Stimulated activated CD4-positive, alpha-beta T cell treated with anti-CD3 and anti-CD28 coated beads, TNF-alpha, amount 100 ng/mL, for 24 hours (primary cell): ENCODE measurements at places on chromosomes 2 and 18.

DNA sequence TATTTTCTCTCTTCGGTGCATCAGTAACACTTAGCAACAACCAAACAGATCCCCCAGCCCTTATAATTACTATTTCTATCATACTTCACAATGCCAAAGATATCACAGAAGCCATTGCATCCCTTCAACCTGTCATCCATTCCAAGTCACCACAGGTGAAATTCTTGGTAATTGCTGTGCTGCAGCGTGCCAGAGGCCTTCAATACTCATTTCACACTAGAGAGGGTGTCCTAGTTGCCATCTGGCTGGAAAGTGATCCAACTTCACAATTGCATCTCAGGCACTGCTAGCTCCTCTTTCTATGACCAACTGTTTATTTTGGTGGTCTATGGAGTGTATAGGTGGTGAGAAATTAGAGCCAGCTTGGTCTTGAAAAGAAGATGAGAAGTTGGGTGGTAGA, 131.2 kb downstream of the NUP35 start:
- no peak for DNase-seq

GRCh38 chr2:45651415-45652089, at the start of gene PRKCE:
Gene PRKCE, plus strand, starts transcription at chr2:45651675.
- no peak for DNase-seq

DNA sequence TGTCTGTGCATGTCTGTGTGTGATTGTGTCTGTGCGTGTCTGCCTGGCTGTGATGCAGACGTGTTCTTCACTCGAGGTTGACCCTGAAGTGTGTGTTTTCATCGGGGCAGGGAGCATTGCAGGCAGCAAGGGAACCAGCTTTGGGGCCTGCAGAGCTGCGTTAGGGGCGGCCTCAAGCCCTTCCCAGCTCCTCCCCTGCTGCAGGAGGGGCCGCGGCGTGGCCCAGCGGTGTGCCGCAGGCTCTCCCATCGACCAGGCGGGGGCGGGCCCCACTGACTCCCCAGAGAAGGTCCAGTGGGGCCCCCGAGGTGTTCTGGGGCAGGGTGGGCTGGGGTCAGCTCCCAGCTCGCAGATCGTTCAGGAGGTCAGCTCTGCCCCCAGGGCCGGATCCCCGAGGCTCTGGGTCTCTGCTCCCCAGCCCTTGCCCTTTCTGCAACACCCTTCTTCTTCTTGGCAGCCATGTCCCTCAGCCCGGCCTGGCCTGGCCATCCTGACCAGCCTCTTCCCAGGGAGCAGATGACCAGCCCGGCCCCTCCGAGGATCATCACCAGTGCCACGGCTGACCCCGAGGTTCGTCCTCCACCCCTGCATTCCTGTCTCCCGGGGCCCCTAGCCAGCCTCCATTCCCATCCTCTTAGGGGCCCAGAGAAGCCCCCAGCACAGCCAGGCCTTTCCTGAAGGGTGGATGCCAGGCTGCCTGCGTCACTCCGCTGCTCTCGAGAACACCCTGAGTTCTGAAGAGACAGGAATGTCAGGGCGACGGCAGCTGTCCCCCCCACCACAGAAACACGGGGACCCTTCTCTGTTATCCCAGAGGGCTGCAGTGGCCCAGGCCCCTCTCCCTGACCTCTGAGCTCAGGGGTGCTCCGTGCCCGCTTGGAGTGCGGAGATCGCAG, 11.1 kb upstream of the KLHL30 start:
- no peak for DNase-seq

GRCh38 chr2:55301277-55301676, 32.2 kb upstream of the MTIF2 start:
- DNase-seq, result no peak

- DNase-seq, result no peak
These were observed 219.8 kb downstream of the DYSF start for GRCh38 chr2:71672826-71673795.

- DNase-seq, result no peak
These were observed 83.6 kb downstream of the MREG start for GRCh38 chr2:215929602-215930335.

- no peak for DNase-seq
These were observed 325.2 kb downstream of the OSR1 start for GRCh38 chr2:19033240-19033639.

- DNase-seq, result no peak
These were observed 102.9 kb downstream of the BABAM2 start for GRCh38 chr2:27993402-27993787.

DNA sequence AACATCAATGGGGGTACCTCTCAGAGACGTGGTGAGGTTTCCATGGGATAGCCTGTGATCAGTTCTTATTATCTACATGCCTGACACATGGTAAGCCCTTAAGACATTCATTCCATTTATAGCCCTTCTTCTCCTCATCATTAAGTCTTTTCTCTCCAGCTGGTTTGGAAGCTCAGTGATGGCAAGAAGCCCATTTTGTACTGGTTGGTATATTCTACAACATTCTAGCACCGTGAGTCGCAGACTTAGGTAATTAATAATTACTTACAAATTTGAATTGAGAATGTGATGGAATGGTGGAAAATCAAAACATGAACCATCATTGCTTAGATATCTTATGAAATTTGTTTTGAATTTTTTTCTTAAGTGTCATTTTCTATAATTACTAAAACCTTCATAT, 472.6 kb downstream of the DLGAP1 start:
- no peak for DNase-seq

DNA sequence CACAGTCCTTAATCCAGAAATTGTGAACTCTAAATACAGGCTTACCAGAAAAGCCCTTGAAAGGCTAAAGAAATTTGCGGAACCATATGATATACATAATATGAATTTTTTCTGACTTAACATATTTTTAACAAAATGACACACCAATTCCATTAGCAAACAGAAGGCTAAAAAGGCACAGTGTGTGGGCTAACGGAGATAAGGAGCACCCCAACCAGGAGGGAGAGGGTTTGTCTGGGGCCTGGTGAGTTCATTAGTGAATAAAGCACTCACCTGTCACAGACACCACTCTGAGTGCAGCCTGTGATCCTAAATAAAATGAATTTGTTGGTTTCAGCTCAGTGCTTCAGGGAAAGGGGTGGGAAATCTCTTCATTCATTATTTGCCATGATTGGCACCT, 2.7 kb upstream of the FECH start:
- DNase-seq, result no peak

- no peak for DNase-seq
These were observed 125.5 kb downstream of the SMAD7 start for GRCh38 chr18:48825101-48825745.

GRCh38 chr2:221573430-221574230, 1.5 kb upstream of the EPHA4 start:
- DNase-seq, result peak; percentile 67

DNA sequence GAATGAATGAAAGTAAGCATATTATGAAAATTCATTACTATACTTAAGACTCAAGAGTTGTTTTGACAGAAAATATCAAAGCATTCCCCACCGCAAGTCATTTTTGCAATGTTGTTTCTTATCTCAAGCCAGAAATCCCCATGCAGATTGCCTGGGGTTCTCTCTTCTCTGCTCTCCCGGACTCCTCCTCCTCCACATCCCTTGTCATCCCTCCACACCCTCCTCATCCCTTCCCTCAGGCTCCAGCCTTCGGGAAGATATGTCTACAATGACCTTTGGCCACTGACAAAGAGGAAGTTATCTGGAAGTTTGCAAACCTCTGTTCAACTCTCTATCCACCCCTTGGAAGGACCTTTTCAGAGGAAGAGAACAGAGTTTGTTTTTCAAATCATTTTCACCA, 11.9 kb downstream of the TFCP2L1 start:
- DNase-seq, result no peak
